Right cardiac atrium (tissue), 5 donors: ENCODE measurements at places on chromosomes 4 and X.

DNA sequence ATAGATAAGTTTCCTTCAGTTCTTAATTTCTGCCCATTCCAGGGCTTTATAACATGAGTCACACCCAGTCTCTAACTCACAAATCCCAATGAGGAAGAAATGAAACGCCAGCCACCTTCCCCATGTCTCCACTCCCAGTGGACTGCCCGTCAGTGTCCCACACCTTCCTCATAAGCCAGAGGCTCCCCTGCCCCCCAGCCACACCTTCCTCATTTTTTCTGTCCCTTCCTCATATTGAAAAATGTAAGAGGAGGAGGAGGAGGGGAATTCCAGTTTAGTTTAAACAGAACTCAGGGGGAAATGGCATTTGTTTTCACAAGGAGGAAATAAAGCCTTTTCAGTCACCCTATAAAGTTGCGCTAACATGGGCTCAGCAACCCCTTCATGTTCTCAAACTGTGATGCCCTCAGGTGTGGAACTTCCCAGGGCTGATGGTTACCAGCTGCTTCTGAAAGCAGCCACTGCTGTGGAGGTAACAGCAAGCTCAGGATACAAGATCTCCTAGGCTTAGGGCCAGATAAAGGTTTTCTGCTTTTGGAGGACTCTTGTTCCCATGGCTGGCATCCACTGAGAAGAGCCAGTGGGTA, 97.8 kb downstream of the PARM1 start:
- DNase-seq, result no peak

DNA sequence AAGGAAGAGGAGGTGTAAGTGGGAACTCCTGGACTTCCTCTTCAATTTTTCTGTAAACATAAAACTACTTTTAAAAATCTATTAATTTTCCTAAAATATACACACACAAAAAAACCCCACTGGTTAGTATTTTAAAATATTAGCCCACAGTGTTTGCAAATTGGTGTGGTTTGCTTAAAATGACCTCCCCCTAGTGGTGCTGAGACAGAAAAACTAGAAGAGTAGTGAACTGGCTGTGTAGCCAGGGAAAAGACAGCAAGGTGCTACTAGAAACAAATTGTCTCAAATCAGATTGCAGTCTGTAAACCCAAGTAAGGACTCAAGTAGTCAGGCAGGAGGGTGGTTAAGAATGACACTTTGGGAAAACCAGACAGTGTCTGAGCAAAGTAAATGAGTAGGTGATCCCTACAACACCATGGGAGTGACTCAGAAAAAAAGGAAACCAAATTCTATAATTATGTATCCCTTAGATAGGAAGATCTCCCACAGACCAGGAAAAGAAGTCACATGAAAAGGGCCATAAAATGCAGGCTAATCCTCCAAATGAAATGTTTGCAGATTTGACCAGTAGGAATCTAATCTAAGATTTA, 26.0 kb downstream of the AMTN start:
- DNase-seq, result no peak

DNA sequence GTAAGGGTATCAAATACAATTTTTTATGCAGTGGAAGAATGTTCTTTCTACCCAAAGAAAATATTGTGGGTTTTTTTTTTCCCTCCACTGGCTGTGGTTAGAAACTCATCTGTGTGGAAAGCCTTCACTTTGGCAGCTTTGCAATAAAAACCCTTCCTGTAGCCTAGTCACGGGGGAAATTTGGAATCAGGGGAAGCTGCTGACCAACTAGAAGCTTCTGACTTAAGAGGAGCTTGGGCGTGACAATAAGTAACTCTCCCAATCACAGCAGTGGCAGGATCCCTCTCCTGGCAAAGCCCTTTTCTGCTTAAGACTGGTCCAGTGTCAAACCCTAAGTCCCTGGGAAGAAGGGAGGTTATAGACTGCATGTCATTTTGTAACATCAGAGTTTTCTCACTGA, 87.9 kb downstream of the LRRC66 start:
- DNase-seq, result no peak

DNA sequence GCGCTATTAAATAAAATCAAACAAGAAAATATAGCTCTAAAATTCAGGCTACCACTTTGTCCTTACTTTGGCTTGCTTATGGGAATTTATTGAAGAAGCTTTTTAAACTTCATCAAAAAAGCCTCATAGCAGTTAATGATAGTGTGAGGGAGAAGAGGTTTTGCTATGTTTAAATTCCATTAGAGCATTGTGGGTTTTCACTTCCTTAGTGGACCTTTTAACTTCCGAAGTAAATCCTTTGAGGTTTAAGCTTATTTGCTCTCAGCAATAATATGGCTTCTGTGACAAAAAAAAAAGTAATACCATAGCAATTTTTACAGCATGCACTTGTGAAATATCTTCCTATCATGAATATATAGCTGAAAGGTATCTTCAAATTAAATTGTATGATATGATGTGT, 120.2 kb upstream of the NDST4 start:
- DNase-seq, result no peak

DNA sequence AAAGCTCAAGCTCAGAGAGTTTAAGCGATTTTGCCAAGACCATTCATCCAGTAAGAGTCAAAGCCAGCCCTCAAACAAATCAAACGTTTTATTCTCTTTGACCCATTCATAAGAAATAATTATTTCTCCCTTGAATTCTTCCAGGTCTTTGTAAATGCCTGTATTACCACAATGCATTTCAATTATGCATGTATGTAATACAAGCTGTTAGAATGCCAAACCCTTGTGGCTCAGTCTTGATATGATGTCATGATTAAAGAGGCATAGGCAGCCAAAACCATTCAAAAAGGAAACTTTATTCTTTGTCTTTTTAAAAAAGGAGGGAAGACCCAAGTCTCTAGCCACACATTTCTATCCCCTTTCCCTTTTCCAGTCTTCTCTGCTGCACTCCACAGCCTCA, 56.5 kb upstream of the PGM2 start:
- DNase-seq, result no peak

DNA sequence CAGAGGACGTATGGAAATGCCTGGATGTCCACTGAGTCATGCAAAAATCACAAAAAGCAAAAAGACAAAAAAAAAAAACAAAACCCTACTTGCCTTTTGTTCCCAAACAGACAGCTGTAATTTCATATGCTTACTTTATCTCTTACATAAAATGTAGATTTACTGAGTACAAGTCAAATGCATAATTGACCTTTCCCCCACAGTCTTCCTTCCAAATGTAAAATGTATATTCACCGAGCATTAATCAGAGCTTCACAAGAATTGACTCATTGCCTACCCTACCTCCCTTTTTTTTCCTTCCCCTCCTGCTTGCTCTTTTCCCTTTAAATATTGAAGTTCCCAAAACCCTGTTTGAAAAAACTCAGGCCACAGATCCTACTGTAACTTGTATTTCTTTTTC, 32.5 kb upstream of the TMPRSS11B start:
- DNase-seq, result no peak

DNA sequence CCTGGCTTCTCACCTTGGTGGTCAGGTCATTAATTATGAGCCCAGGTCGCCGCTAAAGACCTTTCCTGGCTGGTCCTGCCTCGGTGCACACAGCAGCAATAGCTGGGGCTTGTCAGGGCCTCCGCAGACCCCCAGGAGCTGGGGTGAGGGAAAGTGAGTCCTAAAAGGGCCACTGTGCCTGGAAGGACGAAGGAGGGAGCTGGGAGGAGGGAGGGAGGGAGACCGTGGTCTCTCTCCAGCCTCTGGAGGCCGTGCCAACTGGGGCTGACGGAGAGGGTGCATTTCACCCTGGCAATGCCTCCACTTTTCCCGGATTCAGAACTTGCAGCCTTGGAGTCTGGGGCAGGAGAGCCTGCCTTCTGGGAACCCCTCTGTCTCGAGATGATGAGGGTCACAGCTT, 60.4 kb downstream of the CRLF2 start:
- DNase-seq, result no peak
